ENCODE measurements at places on chromosomes 6 and 20.

- DNase-seq = no peak
Measured at GRCh38 chr6:83462524-83462923, 31.7 kb upstream of the ME1 start.

GRCh38 chr6:71967436-71967835 is 81.1 kb downstream of the RIMS1 start:
- no peak for DNase-seq

DNA sequence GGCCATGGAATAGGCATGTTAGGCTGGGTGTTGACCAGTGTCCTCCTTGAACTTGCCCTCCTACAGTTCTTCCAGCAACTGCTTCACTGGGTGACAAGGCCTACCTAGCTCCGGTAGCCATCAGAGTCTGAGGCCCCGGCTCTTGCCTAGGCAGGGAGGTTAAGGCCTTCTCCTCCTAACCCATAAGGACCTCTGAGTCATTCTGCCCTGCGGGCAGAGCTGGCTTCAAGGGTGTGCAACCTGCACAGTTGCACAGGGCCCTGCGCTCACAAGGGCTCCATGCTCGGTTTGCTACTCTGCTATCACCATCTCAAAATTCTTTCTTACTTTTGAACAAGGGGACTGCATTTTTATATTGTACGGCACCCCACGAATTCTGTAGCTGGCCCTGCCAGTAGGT is 17.9 kb downstream of the KCNB1 start:
- DNase-seq = no peak

DNA sequence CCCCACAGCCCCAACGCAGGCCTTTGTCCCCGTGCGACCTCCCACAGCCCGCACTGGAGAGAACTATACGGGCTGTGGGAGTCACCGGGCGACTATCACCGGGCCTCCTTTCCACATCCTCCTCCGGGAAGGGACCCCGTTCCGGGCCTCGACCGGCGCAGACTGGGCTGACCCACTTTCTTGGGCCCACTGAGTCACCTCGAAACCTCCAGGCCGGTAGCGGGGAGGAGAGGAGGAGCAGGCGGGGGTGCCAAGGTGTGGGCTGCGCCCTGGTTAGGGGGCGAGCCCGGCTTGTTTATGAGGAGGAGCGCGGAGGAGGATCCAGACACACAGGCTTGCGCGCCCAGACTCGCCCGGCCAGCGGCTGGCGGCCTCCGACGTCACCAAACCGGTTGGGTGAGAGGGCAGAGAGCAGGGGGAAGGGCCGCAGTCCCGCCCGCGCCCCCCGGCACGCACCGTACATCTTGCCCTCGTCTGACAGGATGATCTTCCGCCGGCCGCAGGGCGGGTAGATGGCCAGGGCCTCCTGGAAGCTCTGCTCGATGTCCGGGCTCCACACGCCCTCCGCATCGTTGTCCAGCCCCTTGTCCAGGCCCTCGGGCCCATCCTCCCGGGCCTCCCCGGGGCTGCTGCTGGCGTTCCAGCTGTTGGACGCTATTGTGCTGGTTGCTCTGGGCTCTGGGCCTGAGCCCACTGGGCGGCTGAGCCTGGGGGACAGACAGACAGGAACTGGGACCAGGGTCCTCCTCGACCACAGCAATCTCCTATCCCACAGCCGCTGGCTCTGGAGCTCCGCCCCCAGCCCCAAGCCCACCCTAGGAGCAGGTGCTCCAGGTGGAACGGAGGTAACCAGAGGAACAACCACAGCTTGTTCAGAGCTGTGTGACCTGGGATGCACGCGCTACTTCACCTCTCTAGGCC is 10.6 kb downstream of the TEAD3 start:
- no peak for DNase-seq

DNA sequence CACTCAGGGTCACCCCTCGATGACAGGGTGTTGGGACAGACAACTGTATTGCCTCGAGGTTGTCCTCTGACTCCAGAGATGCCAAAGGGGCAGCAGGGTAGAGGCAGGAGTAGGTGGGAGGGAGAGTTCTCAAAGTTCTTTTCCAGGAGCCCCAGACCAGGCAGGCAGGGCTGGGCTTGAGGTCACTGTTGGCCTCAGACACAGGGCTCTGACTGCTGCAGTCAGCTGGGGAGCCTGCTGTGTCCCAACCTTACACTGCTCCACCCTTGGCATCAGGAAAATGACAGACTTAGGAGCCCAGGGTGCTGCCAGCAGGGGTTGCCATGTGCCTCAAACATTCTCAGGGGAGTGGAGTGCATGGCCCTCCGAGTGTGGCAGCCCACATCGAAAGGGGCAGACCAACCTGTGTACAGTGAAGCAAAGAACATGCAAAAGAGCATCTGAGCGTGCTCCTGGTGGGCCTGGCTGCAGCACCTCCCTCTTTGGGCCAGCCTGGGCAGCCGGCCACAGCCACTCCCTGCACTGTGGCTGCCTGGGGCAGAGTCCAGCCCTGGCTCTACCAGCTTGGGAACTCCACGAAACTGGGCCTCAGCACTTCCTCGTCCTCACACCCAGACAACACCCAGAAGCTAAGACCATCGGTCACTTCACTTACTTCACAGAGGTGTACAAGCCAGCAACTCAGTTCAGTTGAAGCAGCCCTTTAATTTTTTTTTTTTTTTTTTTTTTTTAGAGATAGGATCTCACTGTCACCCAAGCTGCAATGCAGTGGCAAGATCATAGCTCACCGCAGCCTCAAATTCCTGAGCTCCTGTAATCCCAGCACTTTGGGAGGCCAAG is 24.0 kb downstream of the C6orf132 start:
- no peak for DNase-seq

GRCh38 chr6:169323221-169323620 is 69.6 kb upstream of the THBS2 start:
- DNase-seq = no peak

DNA sequence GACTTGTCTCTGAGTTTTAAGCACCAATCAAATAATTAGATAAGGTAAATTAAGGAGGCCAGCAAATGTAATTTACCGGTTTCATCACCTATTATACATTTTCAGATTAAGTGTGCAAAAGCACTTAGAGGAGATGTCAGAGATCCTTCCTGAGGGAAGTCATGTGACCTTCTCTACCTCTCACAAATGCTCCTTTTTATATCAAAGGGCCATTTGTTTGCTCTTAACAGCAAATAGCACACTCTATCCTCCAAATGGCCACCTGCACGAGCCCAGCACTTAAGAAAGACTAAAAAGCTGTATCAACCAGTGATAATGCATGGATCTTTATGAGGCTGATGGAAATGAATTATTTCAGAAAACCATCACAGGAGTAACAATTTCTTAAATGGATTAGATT is 149.4 kb downstream of the ELOVL4 start:
- DNase-seq = no peak

DNA sequence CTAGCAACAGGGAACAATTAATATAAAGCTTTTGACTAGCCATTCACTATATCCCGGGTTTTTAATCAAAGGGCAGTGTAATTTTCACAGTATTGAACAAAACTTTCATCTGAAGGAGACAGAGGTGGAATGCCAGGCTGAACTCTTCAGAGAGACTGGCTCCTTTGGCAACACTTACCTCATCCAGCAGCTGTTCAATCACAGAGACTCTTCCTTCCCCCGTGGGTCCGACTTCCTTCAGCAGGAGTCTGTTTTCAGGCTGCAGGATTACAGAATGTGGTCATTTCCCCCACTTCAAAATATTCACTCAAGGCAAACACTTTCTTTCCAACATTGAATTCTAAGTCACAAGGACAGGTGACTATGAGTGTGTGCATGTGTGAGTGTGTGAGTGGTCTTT is 76.6 kb downstream of the DZANK1 start:
- DNase-seq = no peak

DNA sequence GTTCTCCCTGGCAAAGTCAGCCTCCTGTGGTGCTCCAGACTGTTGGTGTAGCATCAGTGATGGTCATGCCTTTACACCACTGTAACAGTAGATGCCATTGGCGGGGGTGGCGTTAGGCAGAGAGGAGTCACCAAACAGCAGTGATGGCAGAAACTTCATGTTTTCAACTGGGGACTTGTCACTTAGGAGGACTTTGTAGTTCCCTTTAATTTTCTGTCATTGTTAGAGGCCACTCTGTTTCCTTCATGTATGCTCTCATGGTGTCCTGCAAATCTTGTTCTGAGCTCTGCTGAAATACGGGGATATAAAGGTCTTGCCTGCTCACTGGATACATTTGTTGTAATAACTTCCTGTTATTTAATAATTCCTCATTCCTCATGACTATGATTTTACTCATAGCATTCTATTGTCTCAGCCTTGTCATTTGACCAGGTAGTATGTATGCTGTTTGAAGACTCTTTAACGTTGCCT is 4.6 kb downstream of the MAP3K4 start:
- no peak for DNase-seq

DNA sequence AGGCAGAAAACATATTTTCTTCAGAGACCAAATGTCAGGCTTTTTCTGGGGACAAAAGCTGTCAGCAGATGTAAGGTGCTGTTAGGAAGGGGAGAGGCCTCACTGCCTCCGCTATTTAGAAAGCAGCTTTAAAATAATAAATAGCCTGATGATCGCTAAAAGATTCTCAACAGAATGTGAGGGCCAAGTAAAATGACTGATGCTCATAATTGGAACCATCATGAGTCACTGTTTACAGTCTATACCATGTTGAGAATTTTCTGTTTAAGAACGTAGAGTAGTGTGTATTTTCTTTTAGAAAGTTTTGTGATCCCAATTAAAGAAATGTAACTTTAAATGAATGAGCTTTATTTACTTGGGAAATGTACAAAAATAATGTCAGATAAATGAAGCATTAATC is 220.0 kb downstream of the CLIC5 start:
- no peak for DNase-seq

DNA sequence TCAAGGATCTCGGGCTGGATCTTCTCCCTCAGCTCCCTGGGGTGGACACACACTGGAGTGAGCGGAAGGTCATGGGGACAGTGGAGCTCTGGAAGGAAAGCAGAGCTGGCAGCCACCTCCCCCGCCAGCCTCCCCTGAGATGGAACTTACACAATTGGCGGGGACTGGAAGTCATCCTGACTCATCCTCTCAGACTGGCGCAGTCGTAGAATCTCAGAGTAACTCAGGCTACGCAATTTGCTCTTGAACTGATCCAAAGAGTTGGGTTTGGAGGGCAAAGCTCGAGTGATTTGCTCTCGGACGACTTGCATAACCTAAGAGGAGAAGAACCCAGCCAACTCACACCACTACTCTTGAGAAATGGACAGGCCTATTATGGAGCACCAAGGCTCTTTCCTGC is 34.8 kb downstream of the ELMO2 start:
- DNase-seq = no peak

DNA sequence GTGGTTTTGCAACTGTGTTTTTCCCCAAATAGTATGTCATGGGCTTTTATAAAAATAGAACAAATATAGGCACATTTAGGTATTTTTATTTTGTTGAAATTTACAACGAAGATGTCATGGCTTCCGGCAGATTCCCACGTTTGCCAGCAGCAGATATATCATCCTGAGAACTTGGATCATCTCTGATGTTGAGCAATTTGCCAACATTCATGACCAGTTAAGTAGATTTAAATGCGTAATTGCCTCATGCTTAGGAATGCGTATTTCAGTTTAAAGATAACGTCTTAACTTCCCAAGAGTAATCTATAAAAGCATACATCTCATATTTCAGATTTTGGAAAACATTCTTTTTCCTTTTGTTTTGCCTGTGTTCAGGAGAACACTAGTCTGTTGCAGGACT is 457.8 kb downstream of the QKI start:
- DNase-seq = no peak

GRCh38 chr6:55941702-55942101 is 66.3 kb upstream of the BMP5 start:
- no peak for DNase-seq

- no peak for DNase-seq
Measured at GRCh38 chr20:43658069-43658722, 8.7 kb upstream of the MYBL2 start.

DNA sequence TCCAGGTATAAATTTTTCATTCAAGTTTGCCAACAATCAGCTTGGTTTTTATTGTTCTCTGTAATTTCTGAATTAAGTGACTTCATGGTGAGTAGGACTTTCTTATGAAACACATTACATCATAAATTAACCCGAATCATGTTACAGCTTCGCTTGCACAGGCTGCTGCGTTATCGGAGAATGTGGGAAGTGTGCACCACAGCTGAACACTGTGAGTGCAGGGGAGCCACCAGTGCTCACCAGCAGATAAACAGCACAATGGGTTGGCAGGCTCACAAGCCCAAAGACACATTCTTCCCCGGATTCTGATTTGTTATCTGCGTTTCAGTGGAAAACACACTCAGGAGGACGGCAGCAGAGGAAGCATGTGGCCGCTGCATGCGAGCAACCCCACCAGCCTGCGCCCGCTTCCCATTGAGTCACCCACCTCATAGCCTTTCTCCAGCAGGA is 121.1 kb downstream of the GMDS start:
- no peak for DNase-seq

DNA sequence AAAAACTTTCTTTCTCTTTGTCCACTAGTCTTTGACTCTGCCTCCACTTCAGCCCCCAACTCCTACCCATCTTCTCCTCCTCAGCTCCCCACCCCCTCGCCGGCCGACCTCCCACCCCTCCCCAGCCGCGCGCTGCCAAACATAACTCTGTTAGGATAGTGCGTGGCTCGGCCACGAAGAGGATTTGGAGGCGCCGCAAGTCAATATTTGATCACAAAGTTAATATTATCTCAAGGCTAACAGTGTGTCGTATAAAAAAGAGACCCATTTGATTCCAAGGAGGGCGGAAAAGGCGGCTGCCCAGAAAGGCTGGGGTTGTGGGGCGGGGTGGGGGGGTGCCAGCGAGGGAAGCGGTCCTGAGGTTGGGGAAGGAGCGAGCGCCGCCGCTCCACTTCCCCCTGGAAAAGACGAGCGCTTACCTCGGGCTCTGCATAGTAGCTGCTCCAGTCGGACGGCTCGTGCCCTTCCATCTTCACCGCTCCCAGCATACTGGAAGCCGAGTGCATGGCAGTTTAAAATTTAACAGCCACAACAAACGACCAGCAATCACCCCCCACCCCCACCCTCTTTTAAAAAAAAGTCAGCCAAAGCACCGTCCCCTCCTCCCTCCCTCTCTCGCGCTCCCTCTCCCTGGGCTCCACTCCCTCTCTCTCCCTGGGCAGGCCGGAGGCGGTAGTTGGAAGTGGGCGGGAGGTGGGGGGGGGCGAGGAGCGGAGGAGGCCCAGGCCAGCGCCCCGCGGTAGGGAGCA is 425 bp downstream of the FOXA2 start:
- DNase-seq = no peak

- no peak for DNase-seq
Measured at GRCh38 chr6:145073811-145074210, 661.5 kb downstream of the EPM2A start.

DNA sequence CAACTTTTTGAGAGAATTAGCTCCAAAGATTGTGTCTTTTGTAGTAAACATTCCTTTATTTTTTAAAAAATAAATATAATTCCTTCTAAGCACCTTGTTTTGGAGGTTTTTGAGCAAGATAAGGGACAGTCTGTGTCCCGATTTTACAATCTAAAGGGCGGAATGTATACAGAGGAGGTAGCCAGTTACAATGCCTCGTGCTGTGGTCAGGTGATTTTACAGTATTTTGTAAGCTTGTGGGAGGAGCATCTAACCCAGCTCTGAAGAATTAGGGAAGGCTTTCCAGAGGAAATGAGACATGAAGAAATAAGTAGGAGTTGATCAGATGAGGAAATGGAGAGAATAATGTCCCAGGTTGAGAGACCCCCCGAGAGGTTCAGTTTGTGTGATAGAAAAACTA is 1.3 kb downstream of the HINT3 start:
- DNase-seq = no peak
